ENCODE measurements at places on chromosomes 11 and 22.

- DNase-seq: no peak
Observed at GRCh38 chr22:33658775-33659174, 261.5 kb downstream of the LARGE1 start.

DNA sequence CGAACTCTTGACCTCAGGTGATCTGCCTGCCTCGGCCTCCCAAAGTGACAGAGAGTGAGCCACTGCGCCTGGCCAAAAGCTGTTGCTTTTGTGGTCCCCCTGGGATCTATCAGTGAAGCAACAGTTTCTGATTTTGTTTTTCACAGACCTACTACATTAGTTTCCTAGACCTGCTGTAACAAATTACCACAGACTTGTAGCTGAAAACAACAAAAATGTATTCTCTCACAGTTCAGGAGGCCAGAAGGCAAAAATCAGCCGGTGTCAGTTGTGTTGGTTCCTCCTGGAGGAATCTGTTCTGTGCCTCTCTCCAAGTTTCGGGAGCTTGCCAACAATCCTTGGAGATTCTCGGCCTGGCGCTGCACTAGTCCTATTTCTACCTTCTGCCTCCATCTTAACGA is 8.5 kb upstream of the SLC35C1 start:
- DNase-seq: no peak

DNA sequence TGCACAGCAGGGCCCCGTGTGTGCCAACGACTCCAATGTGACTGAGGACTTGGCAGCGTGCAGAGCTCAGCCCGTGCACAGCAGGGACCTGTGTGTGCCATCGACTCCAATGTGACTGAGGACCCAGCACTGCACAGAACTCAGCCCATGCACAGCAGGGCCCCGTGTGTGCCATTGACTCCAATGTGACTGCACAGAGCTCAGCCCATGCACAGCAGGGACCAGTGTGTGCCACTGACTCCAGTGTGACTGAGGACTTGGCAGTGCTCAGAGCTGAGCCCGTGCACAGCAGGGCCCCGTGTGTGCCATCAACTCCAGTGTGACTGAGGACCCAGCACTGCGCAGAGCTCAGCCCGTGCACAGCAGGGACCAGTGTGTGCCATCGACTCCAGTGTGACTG is 347.8 kb upstream of the B3GAT1 start:
- DNase-seq: peak; percentile 30

DNA sequence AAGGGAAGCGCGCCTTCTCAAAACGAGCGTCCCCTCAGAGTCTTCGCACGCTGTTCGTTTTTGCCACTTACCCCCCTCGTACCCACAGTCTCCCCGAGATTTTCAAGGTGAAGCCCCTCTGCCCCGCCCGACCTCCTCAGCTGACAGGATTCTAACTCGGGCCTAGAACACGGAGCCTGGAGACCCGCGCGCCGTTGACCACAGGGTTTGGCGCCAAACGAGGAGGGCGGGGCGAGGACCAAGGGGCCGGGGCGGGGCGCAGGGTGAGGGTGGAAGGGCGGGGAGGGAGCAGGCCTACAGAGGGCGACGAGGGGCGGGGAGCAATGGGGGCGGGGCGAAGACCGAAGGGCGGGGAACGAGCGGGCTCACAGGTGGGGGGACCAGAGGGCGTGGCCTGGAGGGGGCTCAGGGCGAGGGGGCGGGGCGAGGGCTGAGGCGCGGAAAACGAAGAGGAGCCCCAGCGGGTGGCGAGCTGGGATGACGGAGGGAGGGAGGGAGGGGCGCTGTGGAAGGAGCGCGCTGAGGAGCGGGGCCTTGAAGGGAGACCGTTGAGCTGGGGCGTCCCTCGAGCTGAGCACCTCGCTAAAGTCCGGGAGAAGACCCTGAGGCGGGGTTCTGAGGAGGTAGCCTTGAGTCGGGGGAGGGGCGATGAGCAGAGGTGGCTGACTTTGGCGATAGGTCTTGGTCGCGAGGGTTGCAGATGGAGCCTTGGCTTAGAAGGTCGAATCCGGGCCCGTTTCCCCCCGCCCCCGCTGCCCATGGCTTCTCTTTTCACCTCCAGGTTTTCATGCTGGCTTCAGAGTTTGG is at the start of gene DMC1:
TSS of gene DMC1 (minus strand) at position 212 of the 807 bp plus-strand sequence. CDS start 1,927 bp downstream, outside the sequence.
- peak; percentile 98 for DNase-seq

DNA sequence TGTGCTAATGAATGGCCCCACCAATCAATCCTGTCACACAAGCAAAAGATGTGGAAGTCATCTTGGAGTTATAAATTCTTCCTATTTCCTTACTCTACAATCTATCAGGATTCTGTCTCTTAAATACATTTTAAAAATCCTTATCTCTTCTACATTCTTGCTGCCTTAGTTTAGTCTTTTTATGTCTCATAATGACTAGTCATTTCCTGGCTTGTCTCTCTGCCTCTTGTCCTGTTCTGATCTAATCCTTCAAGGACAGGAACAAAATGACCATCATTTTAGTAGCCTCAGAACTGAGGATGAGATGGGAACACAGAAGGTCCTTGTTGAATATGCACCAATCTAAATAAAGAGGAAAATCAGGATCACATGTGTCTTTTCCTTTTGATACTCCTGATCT is 56.6 kb upstream of the LIN7C start:
- DNase-seq: no peak
